T-helper 1 cell treated with Interleukin-12 subunit alpha and Interleukin-12 subunit beta and Interleukin-4 antibody, amounts not matched to agents 30 ng/mL and 1 ng/mL, for 36 hours (primary cell): ENCODE measurements at places on chromosomes 11 and 22. TPM values are rescaled to one million over a fixed set of nuclear protein-coding genes. Genes with fewer than 3 reads are reported as not detected.

The GGTLC3 gene
- not detected in 2 replicates for total RNA-seq

The IL18 gene
- 0.17 and 0.39 TPM in 2 replicates for total RNA-seq

The APBB1 gene
- total RNA-seq: 45.5 and 46.9 TPM in 2 replicates

The OR51B4 gene
- total RNA-seq: not detected in 2 replicates

The NUDT22 gene
- total RNA-seq: 81.5 and 85.3 TPM in 2 replicates

The SMTNL1 gene
- total RNA-seq: not detected in 2 replicates

The OR4C5 gene
- not detected in 2 replicates for total RNA-seq

The NXPE4 gene
- total RNA-seq: not detected in 2 replicates

The LARGE1 gene
- total RNA-seq: 0.07 and 0.32 TPM in 2 replicates

The OR52I2 gene
- not detected in 2 replicates for total RNA-seq
